KBM-7 (cell line): ENCODE measurements at places on chromosomes 3 and 15.

GRCh38 chr3:188670446-188670845 is 501.3 kb upstream of the TPRG1 start:
- peak; percentile 79 for DNase-seq

- no peak for DNase-seq
Observed at GRCh38 chr3:94460931-94461330, 398.1 kb downstream of the NSUN3 start.

DNA sequence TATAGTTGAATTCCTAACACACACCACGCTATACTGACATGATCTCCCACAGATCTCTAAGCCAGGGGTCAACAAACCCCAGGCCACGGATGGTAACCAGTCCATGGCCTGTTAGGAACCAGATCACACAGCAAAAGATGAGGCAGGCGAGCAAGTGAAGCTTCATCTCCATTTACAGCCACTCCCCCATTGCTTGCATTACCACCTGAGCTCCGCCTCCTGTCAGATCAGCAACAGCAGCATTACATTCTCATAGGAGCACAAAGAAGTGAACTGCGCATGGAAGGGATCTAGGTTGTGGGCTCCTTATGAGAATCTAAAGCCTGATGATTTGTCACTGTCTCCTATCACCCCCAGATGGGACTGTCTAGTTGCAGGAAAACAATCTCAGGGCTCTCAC is 2.7 kb downstream of the PDCD7 start:
- DNase-seq: no peak

DNA sequence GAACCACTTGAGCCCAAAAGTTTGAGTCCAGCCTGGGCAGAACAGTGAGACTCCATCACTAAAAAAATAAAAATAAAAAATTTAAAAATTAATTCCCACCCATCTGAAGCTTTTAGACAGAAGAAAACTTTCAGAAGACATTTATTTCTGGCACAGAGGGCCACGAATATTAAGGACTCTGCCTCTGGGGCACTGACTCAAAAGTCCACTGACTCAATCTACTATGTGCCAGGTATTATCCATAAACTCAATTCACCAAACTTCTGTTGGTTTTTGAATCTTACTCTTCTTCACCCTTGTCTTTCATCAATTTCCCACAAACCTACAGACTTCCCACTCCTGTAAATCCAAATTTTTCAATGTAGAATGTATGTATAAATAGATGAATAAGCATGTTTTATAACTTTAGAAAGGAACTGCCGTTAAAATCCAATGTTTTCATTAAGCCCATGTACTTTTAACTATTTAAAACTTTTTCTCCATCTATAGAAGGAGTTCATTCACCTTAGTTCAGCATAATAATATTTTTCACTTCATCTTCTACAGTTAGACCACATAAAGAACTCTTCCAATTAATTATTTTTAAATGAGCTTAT is 19.9 kb downstream of the ATP13A3 start:
- DNase-seq: no peak

GRCh38 chr3:32438596-32439344 is 47.1 kb downstream of the CMTM7 start:
- no peak for DNase-seq

DNA sequence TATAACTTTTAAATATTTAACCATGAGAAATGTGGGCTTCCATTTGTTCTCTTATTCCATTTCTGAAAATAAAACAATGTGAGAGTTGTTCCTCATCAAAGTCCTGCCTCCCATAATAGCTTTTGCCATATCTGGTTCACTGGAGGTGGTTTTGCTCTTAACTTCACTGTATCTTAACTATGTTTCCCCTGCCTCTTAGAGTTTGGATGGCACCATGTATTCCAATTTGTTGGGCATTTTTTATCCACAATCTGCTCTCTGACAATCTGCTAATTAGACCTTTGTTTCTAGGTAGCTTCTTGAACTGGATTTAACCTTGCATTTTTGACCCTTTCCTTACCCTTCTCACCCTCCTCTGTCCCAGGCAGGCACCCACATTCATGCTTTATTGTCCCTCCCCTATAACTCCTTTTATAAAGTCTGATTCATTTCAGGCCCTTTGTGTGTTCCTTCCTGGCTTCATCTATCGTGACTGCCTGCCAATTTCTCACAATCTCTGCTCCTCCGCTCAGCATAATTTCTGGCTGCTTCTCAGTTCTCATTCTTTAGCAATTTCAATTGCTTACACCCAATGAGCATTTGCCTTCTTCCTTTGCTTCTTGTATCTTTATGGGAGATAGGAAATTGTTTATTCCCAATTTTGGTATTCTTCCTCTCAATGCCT is 144.2 kb upstream of the ARHGEF26 start:
- no peak for DNase-seq

GRCh38 chr15:38470816-38471215 is 16.9 kb downstream of the FAM98B start:
- DNase-seq: no peak

DNA sequence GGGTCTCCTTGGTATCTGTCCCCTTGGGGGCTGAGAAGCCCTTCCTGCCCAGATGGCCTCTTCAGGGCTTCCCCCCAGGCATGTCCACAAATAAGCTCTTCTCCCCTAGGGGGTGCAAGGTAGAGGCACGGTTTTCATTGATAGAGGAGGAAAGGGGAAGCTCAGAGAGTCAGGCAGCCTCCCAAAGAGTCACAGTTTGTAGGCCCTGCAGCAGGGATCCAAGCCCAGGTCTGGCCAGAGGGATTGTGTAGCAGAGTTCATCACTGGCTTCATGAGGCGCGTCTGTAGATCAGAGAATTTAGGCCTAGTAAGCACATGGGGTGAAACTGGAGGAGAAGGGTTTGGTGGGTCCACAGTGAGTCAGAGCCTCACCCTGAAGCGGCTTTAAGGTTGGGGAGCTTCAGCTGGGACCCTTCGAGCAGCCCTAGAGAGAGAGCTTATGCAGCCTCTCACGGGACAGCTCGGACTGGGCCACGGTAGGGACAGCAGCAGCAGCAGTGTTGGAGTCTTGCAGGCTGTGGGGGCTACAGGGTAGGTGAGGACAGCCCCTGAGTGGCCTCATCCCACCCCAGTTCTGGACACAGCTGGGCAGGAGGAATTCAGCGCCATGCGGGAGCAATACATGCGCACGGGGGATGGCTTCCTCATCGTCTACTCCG is 37.5 kb upstream of the ESYT3 start:
- DNase-seq: peak; percentile 35
